ENCODE measurements at places on chromosomes 1 and 21. TPM values are rescaled to one million over a fixed set of nuclear protein-coding genes. Genes with fewer than 3 reads are reported as not detected.
A peak's percentile ranks its signal among the peaks of the same experiment; 100 is the strongest.

The MMP23B gene
- 2.3 TPM for total RNA-seq

The SERTAD4 gene
- total RNA-seq, result 0.67 TPM

The SLC30A2 gene
- under 0.01 TPM for total RNA-seq

The C1orf87 gene
- not detected for total RNA-seq

DNA sequence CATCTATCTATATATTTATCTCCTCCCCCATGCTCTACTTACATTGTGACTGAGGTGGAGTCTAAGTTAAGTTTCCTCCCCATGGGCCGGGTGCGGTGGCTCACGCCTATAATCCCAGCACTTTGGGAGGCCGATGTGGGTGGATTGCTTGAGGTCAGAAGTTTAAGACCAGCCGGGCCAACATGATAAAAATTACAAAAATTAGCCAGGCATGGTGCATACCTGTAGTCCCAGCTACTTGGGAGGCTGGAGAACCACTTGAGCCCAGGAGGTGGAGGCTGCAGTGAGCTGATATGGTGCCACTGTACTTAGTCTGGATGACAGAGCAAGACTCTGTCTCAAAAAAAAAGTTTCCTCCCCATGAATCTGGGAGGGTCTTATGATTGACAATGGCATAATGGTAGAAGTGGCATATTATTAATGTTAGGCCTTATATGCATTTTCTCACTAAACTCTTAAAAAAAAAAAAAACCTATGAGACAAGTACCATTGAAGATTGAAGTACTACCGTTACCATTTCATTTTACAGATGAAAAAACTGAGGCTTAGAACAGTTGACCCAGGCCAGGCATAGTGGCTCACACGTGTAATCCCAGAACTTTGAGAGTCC, 11.2 kb downstream of the F11R start:
- no peak for DNase-seq

DNA sequence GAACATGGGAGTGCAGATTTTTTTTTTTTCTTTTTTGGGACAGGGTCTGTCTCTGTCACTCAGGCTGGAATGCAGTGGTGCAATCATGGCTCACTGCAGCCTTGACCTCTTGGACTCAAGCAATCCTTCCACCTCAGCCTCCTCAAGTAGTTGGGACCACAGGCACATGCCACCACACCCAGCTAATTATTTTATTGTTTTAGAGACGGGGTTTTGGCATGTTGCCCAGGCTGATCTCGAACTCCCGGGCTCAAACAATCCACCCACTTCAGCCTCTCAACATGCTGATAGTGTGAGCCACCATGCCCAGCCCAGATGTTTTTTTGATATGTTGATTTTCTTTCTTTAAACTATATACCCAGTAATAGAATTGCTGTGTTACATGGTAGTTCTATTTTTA, 57.7 kb downstream of the RGSL1 start:
- DNase-seq, result peak; percentile 8

GRCh38 chr21:45018131-45019075, 56.0 kb upstream of the ADARB1 start:
- DNase-seq, result no peak

- no peak for DNase-seq
These were observed 115.1 kb downstream of the LHX4 start for GRCh38 chr1:180345148-180345547.

GRCh38 chr1:155008015-155008941, 5.7 kb downstream of the ZBTB7B start:
- no peak for DNase-seq

All from mammary epithelial cell (primary cell).